ENCODE measurements at places on chromosomes 1 and 21. TPM values are rescaled to one million over a fixed set of nuclear protein-coding genes. Genes with fewer than 3 reads are reported as not detected.

- DNase-seq: no peak
Observed at GRCh38 chr1:172629638-172630037, 29.3 kb upstream of the FASLG start.

GRCh38 chr1:233005156-233005555, 54.7 kb downstream of the NTPCR start:
- no peak for DNase-seq

- no peak for DNase-seq
Observed at GRCh38 chr1:16405441-16405840, 31.8 kb downstream of the SPATA21 start.

DNA sequence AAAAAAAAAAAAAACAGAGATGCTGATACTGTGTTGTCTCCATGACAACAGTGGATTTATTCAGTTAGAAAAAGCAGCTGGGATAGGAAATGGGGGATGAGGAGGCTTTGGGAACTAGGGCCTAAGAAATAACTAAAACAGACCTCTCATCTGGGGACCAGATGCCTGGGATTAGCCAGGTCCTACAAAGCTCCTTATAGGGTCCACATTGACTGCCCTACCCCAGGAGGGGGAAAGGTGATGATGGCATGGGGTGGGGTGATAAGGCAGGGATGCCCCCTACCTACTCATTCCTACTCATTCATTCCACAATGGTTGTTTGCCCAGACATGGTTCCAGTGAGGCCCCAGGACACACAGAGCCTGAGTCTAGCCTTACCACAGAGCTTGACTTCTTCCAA, 131.2 kb downstream of the PLXNA2 start:
- no peak for DNase-seq

- no peak for DNase-seq
Observed at GRCh38 chr1:54421101-54421504, 14.9 kb upstream of the SSBP3 start.

DNA sequence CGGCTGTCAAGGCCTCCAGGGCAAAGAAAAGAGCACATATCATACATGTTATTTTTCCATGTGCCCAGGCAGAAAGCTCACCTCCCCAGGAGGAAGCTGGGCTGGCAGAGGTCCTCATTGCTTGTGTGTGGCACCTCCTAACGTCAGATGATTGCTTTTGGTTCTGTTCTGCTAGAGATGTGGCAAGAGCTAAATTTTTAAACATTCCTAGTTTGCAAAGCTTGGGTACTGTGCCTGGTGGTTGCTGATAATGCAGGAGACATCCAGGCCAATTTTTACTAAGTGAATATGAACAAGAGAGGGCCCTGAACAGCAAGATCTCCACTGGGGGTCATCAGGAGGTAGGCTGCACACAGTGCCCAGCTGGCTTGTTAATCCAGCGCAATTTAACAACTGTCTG, 93.9 kb downstream of the TBX19 start:
- no peak for DNase-seq

The CFHR2 gene
- not detected for total RNA-seq

GRCh38 chr21:41671859-41672542, 94.9 kb downstream of the RIPK4 start:
- DNase-seq: no peak

The GOLPH3L gene
- total RNA-seq: 69.4 TPM

DNA sequence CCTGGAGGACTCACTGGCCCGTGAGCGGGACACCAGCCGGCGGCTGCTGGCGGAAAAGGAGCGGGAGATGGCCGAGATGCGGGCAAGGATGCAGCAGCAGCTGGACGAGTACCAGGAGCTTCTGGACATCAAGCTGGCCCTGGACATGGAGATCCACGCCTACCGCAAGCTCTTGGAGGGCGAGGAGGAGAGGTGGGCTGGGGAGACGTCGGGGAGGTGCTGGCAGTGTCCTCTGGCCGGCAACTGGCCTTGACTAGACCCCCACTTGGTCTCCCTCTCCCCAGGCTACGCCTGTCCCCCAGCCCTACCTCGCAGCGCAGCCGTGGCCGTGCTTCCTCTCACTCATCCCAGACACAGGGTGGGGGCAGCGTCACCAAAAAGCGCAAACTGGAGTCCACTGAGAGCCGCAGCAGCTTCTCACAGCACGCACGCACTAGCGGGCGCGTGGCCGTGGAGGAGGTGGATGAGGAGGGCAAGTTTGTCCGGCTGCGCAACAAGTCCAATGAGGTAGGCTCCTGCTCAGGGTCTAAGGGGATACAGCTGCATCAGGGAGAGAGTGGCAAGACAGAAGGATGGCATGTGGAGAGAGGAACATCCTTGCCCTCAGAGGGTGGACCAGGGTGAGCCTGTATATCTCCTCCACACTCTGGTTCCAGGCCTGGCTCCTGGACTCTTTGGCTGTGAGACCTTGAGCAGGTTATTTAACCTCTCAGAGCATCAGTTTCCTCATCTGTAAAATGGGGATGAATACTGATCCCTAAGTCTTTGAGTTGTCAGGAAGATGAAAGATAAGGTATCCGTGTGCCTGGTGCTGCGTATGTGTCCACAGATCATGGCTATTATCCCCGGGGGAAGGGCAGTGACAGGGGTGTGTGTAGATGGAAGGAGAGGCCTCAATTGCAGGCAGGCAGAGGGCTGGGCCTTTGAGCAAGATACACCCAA, 17.2 kb upstream of the SEMA4A start:
- DNase-seq: no peak

- DNase-seq: no peak
Observed at GRCh38 chr1:187078321-187078720, 249.6 kb downstream of the PLA2G4A start.

The DNAI4 gene
- total RNA-seq: 25.1 TPM

GRCh38 chr1:179376223-179376622, 10.5 kb downstream of the AXDND1 start:
- DNase-seq: no peak

The SYTL1 gene
- total RNA-seq: 8.7 TPM

The CCDC27 gene
- not detected for total RNA-seq

The ZNF670 gene
- total RNA-seq: 2.3 TPM

The MNDA gene
- 3.8 TPM for total RNA-seq

DNA sequence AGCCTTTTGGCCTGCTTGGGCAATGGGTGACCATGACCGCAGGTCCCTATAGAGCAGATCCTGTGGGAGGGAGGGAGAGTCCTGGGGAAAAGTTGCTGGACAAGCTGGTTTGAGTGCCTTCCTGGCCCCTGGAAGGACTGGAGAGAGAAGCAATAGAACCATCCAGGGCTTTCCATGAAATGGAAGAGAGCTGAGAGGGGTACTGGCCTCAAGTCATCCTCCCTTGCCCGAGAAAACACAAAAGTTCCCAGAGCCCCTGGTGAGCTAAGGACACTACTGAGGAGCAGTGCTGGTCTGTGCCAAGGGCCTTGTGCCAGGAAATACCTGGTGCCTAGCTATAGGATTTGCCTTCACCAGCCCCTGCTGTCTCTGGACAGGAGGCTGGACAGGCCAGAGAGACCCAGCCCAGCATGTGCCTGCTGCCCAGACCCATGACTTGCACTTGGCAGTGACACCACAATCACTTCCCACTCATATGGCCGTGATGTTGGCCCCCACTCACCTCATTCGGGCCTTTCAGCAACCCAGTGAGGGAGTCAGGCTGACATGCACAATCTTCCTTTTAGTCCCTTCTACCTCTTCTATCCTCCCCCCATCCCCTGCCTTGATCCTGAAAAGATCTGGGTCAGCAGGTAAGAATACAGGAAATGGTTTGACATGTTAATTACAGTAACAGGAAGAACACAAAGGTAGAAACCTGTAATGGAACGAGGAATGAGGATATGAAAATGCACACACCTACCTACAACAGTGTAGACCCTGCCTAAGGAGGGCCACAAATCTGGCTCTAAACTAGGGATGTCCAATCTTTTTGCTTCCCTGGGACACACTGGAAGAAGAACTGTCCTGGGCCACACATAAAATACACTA, 7.0 kb downstream of the SH3BP5L start:
- no peak for DNase-seq

DNA sequence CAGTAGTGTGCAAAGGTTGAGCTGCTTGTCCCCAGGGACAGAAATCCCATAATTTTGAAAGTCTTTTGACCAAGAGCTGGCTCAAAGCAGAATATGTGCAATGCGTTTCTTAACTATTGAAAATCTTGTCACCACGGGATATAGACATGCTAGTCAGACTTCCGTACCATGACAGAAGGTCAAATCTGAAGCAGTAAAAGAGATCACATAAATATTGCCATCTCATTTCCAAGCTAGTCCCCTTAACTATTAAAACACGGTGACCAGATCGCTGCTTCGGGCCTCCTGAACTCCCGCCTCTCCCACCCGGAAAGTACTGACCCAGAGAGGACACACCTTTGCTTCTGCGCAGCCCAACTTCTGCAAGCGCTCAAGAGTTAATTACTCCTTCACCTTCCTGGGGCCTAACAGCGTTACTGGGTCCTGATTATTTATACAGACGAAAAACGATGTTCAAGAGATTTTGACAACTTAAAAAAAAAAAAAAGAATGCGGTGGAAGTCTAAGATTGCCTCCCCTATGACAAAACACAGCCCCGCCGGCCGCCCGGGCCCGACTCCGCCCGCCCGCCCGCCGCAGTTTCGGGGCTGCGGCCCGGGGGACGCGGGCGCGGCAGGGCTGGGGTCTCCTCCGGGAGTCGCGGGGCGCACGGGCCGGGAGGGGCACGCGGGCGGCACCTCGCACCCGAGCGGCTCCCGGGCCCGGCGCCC, 692 bp downstream of the SORT1 start:
- peak; percentile 47 for DNase-seq

GRCh38 chr1:119947468-119947867, 51.2 kb upstream of the ADAM30 start:
- no peak for DNase-seq

- DNase-seq: no peak
Observed at GRCh38 chr21:37231671-37232070, 35.5 kb downstream of the VPS26C start.

DNA sequence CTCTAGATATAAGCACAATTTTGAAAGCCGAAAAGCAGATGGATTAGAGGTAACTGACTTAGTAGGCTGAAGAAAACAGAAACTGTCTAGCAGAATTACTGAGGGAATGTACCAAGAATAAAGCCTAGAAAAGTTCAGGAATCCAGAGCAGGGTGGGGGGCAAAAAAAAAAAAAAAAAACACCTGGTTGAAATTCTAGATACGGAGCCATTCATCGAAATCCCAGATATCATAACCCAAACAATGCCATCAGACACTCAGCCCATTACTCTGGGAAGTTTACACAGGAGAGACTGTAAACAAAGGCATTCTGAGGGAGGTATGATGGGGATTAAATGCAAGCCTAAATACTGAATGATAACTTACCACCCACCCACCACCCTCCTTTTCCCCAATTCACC, 45.6 kb downstream of the ENAH start:
- no peak for DNase-seq

The ARHGAP29 gene
- 6.7 TPM for total RNA-seq

GRCh38 chr1:150622303-150622975, 7.0 kb downstream of the ENSA start:
- peak; percentile 46 for DNase-seq

- DNase-seq: no peak
Observed at GRCh38 chr1:234621657-234622335, 11.8 kb upstream of the IRF2BP2 start.

The LHX8 gene
- not detected for total RNA-seq

DNA sequence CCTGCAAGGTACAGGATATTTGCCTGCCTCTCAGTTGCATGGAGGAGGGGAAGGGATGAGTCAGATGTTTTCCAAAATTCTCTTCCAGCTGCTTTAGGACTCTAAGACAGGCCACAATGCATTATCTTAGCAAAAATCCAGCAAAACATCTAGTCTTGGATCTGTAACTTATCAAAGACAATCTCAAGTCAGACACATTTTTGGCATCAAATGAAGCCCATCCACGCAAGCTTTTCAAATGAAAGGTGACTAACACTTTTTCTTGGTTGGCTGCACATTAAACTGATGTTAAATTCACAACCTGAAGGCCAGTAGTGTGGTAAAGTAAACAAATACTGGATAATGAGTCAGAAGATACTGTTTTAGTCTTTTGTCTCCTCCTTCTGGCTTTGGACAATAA, 21.3 kb downstream of the FAM78B start:
- DNase-seq: no peak

The CORT gene
- total RNA-seq: not detected

DNA sequence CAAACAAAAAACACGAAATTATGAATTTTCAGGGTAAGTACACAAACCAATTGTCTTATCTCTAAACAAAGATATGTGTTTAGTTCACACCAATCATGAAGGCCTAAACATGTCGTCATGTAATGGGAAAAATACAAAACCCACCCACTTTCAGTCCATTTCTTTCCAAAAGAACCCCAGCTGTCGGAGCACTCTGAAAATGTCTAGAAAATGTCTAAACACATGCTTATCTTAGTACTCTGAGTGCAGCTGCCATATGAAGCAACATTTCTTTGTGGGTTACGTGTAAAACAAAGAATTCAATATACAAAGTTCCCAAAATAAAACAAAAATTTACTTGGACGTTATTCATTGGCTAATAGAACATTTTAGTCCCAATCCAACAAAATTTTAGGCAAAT, 22.7 kb downstream of the SERBP1 start:
- no peak for DNase-seq

DNA sequence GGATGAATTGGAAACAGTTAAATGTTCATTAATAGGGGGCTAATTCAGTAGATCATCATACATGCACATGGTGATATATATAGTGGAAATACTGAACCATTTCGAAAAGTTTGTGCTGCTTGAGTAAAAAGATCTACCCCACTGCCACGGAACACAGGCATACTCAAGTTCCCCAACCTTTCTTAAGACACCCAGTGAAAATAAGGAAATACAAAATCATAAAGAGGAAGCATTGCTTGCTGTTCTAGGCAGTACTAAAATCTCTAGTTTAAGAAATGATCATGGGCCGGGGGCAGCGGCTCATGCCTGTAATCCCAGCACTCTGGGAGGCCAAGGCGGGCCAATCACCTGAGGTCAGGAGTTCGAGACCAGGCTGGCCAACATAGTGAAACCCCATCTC, 37.6 kb upstream of the KIRREL1 start:
- DNase-seq: no peak

The THEM5 gene
- total RNA-seq: not detected

DNA sequence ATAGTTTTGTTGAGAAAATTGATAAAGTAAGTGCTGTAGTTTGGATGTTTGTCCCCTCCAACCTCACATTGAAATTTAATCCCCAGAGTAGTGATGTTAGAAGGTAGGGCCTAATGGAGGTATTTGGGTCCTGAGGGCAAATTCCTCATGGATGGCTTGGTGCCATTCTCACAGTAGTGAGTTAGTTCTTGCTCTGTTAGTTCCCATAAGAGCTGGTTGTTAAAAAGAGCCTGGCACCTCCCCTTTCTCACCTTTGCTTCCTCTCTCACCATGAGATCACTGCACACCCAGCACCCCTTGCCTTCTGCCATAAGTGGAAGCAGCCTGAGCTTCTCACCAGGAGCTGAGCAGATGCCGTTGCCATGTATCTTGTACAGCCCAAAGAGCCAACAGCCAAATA, 354.8 kb upstream of the NFIA start:
- no peak for DNase-seq
